ENCODE measurements at places on chromosomes 16 and 17.

GRCh38 chr16:30407804-30408534, 563 bp downstream of the ZNF771 start:
- no peak for DNase-seq

GRCh38 chr16:24150282-24150681, 105.9 kb upstream of the CACNG3 start:
- DNase-seq: no peak

- no peak for DNase-seq
Observed at GRCh38 chr17:17900615-17901520, 64.1 kb upstream of the SREBF1 start.

DNA sequence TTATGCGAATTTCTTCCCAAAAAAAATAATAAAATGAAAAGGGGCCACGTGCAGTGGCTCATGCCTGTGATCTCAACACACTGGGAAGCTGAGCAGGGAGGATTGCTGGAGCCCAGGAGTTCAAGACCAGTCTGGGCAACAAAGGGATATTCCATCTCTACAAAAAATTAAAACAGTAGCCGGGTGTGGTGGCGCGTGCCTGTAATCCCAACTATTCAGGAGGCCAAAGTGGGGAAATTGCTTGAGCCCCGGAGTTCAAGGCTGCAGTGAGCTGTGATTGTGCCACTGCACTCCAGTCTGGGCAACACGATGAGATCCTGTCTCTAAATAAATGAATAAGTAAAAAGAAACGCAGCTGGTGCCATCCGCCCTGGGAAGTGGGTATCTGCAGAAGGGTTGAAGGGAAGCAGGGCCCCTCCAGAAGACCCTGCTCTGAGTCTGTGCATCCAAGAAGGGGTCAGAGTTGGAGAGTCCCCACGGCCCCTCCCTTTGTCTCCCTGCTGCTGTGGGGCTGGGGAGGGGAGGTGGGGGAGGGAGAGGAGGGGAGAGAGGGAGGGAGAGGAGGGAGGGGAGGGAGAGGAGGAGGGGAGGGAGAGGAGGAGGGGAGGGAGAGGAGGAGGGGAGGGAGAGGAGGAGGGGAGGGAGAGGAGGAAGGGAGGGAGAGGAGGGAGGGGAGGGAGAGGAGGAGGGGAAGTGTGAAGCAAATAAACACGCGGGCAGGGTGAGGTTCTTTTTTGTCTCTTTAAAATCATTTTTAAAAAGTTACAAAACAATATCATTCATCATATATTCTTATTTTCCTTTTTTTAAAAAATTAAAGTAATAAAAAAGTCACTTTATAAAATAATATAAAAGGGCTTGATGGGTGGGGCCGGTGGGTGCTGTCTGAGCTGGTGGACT, 5.0 kb upstream of the MYADML2 start:
- DNase-seq: no peak

DNA sequence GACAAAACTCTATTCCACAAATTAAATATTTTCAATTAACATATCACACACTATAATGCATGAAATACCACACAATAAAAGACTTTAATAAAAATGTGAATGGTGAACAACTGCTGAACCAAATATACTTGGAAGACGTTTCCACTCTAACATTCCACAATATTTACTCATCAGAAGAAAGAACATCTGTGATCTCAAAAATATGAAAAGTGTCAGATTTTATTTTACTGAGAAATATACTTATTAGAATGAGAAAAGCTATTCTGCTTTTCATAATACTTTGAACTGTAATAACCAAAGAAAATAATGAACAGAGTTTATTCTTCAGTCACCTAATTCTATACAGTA, 181.8 kb upstream of the AXIN2 start:
- DNase-seq: no peak

GRCh38 chr17:52157603-52158449, 688 bp downstream of the CA10 start:
- no peak for DNase-seq

- DNase-seq: no peak
Observed at GRCh38 chr17:76275382-76276068, 10.4 kb downstream of the UBALD2 start.

Data from stimulated activated CD4-positive, alpha-beta T cell treated with anti-CD3 and anti-CD28 coated beads, TNF-alpha, amount 100 ng/mL, for 48 hours (primary cell).